ENCODE measurements at places on chromosomes 1 and 21. TPM values are rescaled to one million over a fixed set of nuclear protein-coding genes. Genes with fewer than 3 reads are reported as not detected.

The ATP6V1G3 gene
- total RNA-seq: not detected

The PLA2G2F gene
- total RNA-seq: not detected

The CD52 gene
- not detected for total RNA-seq

The ESPN gene
- not detected for total RNA-seq

The GFI1 gene
- 0.06 TPM for total RNA-seq

The MAP3K21 gene
- 3.2 TPM for total RNA-seq

The MMEL1 gene
- not detected for total RNA-seq
